ENCODE measurements at places on chromosomes 2 and 18.

- no peak for DNase-seq
Measured at GRCh38 chr2:160741271-160741670, 247.7 kb upstream of the RBMS1 start.

DNA sequence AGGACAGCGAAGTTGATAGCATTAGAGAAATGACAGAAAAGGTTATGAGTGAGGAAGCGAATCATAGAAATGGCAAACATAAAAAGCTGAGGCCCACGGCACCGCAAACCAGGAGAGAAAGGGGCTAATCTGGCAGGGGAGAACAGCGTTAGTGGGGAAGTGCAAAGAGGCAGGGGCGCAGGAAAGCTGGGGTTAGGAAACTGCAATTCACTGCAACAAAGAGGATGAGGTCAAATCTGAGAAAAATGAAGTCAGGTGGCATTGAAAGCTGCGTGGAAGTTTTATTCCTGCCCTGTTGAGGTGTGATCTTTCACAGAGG, 653 bp upstream of the ABI2 start:
- no peak for DNase-seq

DNA sequence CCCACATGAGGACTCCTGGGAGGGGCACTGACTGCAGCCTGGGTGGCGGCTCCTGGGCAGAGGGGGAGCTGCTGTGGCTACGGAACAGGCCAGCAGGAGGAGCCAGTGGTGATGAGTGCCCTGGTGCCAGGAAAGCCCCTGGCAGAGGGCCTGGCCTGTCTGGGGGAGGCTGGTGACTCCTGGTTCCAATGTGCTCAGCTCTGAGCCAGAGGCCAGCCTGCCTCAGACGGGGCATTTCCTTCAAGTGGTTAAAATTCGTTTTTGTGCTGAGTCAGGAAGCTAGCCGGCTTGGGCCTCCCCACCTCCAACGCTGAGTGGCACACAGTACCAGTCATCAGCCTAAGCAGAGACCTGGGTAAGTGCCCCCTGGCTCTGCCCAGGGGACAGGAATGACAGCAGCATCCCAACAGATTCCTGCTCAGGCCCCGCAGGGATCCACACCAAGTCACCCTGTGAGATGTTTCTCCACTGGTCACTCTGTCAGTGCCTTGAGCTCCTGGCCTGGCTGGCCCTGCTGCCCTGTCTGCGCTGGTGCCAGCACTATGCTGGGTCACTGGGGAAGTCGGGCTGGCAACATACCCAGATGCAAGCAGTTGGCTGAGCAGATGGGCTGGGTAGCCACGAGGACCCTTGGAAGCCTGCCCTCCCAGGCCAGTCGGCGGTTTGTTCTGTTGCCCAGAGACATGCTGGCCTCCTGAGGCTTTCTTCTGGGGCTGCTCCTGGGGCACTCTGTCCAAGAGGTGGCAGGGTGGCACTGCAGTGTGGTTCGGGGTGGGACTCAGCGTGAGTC, 7.1 kb upstream of the KLF11 start:
- peak; percentile 26 for DNase-seq

- DNase-seq, result no peak
Measured at GRCh38 chr2:188414411-188414810, 122.7 kb downstream of the GULP1 start.

DNA sequence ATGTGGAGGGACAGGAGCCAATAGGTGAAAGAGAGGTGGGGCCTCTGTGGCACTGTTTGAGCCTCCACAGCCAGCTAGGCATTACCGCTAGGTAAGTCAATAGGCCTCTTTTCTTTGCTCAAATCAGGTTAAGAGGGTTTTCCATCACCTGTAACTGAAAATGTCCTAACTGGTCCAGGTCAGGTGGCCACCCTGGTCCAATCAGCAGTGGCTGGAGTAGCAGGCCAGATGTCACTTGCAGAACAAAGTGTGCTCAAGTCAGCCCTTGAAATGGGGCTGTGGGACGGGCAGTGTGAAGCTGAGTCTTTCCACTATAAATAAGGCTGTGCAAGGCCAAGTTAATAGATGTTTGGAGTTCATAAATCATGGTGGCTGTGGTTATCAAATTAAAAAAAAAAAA, 20.9 kb downstream of the FBXO36 start:
- no peak for DNase-seq
